ENCODE measurements at places on chromosomes 3 and 15.
A peak's percentile ranks its signal among the peaks of the same experiment; 100 is the strongest.

DNA sequence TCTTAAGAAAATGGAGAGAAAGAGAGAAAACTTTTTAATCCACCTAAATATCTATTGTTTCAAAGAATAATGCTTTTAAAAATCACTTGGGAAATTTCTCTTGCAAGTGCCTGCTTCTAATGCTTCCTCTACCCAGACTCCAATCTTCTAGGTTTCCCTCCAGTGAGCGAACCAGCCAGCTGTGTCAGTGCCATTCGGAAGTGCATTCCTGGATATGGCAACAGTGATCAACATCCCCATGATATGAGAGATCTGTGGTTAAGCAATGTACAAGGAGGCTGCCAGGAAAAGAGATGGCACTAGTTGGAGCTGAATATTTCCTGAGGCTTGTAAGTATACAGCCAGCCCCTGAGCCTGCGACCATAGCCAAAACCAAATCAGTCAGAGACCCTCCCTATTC is 53.3 kb upstream of the KCNMB2 start:
- no peak for DNase-seq

- DNase-seq: no peak
These were observed 8.5 kb downstream of the TP53BP1 start for GRCh38 chr15:43484455-43484854.

GRCh38 chr15:54387799-54388198 is 409.6 kb downstream of the UNC13C start:
- DNase-seq: no peak

- DNase-seq: no peak
These were observed 78.8 kb downstream of the EOMES start for GRCh38 chr3:27643355-27643754.

DNA sequence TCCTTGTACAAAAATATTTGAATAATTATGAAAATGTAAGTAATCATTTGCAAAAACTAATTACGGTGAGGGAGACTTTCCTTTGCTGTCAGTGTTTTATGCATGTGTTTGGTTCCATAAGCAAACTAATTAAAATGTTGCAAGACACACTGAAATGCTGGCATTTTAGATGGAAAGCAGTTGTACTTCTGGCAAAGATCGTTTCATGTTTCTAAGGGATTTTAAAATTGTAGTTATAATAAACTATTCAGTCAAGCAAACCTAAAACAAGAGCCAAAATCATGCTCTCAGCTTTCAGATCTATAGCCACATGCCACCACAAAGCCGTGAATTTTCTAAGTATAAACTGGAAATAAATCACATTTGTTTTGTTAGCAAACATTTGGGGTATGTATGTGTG is 240.1 kb upstream of the ZNF385D start:
- DNase-seq: no peak

- DNase-seq: no peak
These were observed 92.3 kb upstream of the TJP1 start for GRCh38 chr15:29914511-29914926.

GRCh38 chr15:51675234-51675633 is 6.1 kb upstream of the SCG3 start:
- DNase-seq: no peak

DNA sequence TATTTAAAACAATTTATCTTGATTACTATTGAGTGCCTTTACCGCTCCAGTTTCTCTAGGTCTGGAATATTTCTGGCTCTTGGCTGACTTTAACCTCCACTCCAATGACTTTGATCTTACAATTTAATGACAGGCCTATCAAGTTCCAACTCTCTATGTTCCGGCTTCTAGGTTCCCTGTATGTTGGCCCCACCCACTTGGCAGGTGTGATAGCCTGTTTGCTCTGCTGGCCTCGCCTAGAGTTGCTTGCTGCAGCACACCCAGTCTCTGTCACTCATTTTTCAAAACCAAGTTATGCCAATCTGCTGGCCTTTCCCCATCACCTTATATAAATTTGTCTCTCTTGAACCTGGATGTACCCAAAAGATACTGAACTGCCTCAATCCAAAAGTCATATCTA is 428.0 kb downstream of the ROBO1 start:
- no peak for DNase-seq

DNA sequence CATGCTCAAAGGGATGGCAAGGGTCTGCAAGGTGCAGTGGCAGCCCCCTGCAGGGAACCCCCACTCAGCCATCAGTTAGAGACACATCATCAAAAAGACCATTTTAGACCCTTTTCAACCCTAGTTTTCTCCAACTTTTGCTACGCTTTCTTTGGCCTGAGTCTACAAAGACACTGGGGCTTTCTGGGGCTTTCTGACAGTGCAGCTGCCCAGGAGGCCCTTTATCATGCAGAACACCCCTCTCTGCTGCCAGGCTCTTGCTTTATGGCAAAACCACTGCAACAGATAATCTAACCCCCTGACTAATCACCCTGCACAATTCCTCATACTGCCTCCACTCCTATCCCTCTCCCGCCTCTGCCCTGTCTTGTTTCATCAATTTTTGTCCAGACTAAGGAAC is 2.4 kb downstream of the NMNAT3 start:
- DNase-seq: no peak

DNA sequence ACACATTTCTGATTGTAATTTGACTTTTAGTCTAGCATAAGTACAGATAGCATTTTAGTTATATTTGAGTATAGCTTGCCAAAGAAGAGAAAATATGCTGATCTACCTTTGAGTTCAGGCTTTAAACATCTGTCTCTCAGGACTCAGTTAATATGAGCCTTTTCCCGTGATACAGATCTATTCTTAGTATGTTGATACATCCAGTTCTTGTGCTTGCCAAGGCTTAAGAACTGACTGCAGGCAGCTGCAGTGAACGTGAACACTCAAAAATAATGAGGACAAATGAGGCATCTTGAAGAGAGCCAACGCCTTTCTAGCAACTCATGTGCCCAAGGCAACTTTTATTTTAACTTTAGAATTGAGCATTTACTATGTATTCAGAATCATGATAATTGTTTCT is 325.5 kb downstream of the SI start:
- DNase-seq: no peak

DNA sequence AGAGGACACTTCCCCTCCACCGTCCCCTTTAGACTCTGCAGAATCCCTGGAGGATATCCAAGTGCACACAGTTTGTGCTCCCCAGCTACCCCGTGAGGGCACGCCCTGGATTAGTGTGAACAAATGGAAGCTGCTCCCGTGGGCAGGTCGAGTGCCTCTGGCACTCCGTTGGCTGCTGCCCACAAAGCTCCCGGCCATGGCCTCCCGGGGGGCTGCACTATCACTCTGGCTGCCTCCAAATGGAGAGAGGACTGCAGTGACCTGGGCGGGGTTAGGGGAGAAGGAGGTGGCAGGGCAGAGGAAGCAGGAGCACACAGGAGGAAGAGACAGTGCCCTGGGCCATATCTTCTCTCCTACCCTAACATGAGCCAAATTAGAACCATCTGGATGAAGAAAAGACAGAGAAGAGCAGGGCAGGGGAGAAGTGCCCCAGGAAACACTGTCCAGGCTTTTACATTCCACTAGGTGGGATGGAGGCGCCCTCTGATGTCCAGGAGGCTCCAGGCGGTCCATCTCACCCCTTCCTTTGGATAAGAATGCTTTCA is 29.4 kb upstream of the ACAD9 start:
- DNase-seq: no peak

DNA sequence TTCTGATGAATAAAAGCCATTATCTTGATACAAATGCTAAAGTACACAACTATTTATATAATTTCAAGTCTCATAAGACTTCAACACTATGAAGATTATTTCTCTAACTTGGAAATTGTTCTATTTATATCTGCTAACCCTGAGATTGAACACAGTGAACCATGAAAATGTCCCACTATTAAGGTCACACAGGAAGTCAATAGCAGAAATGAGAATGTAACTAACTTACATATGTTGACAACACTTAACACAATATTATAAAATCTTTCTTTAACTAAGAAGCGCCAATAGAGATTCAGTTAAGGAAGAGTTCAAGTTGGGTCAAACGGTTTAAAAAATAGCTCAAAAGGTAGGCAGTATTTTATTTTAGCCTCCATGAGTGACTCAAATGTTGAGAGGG is 551.8 kb upstream of the CBLB start:
- no peak for DNase-seq

DNA sequence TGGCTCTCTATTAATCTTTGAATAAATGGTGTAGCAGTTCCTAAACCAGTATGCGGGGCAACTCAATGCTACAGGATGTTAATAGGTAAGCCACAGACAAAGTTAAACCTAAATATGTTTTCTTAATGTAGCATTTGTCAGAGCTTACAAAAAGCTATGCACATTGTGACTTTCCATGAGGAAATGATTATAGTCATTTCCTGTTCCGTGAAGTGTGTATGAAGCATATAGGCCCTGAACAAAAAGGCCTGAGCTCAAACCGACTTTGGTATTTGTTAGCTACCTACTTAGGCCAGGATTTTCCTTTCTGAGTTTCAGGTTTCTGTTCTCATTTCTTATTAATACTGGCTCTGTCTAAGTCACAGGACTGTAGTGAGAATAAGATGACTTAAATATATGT is 14.2 kb downstream of the ZNF80 start:
- DNase-seq: no peak

DNA sequence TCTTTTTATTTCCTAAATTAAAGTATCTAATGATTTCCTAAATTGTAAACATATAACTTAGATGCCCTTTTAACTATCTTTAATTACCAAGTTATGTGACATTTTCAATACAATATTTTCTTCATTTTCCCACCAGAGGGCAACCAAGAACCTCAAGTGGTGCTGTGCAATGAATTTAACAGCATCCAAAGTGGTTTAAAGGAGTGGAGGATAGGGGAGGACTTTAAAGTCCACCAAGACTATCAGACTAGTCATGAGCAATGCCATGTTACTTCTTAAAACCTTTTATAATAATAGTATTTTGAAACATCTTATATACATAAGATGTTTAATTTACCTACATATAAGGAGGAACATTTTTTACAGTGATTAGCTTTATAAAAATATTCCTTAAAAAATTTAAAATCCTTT is 74.4 kb downstream of the DLG1 start:
- DNase-seq: peak; percentile 34

GRCh38 chr3:69199942-69200341 is 77.5 kb upstream of the LMOD3 start:
- DNase-seq: no peak

DNA sequence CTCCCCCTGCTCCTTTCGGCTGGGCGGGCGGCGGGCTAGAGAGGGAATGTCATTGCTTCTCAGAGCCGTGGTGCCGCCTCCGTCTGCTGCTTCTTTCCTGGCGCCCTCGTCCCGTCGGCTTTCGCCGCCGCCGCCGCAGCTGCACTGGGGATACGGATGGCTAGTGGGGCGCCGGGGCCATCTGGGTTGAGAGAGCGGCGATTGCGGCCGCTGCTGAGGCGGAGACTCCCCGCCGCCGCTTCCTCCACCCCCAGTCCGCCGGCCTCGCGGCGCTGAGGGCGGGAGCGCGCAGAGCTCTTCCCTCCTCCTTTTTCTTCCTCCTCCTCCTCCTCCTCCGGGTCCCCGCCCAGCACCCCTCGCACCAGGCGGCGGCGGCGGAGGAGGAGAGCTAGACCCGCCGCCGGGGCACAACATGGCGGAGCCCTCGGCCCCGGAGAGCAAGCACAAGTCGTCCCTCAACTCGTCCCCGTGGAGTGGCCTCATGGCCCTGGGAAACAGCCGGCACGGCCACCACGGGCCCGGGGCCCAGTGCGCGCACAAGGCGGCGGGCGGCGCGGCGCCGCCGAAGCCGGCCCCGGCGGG is at the start of gene STT3B:
STT3B (plus strand) TSS at position 339 of the 582 bp plus-strand sequence; CDS start at position 413, 74 bp downstream.
- peak; percentile 84 for DNase-seq

DNA sequence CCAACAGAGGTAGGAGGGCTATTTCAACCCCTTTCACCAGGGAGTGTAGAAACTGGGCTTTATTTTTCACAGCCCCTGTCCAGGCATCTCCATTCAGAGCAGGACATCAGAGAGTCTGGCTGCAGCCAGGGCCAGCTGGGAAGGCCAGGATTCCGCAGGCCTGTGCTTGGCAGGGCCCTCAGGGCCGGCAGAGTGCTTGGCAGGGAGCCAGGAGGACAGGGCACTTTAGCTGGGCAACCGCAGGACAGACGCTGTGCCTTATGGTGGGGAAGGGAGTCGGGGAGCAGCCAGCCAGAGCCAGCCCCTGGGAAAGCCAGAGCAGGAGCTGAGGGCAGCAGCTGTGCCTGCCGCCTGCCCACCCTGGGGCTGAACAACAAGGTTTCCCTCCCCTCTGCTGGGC is 34.5 kb upstream of the IQCF6 start:
- DNase-seq: no peak

DNA sequence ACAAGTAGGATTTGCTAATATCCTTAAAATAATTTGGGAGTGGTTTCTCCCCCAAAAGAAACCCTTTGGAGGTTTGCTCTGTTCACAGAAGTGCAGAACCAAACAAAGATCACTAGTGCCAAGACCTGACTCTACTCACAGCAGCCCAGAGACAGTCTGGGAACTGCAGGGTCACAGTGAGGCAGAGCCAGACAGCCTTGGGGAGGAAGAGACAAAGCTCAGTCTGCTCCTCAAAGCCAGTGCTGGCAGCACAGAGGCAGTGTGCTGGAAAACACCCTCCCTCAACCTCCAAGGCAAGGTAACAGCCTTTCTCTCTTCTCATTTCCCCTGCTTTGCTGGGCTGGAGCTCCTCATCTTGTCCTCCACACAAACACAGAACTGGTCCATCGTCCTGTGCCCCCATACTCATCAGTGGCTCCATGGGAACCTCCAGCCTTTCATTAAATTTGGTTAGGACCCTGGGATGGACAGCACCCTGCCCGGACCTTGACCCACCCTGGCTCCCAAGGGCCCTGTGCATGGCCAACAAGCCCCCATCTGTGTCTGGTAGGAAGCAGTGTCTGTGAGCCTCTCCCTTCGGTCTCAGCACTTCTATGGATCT is 12.6 kb downstream of the RAB6B start:
- no peak for DNase-seq

- no peak for DNase-seq
These were observed 138.1 kb upstream of the PDZRN3 start for GRCh38 chr3:73762855-73763254.

DNA sequence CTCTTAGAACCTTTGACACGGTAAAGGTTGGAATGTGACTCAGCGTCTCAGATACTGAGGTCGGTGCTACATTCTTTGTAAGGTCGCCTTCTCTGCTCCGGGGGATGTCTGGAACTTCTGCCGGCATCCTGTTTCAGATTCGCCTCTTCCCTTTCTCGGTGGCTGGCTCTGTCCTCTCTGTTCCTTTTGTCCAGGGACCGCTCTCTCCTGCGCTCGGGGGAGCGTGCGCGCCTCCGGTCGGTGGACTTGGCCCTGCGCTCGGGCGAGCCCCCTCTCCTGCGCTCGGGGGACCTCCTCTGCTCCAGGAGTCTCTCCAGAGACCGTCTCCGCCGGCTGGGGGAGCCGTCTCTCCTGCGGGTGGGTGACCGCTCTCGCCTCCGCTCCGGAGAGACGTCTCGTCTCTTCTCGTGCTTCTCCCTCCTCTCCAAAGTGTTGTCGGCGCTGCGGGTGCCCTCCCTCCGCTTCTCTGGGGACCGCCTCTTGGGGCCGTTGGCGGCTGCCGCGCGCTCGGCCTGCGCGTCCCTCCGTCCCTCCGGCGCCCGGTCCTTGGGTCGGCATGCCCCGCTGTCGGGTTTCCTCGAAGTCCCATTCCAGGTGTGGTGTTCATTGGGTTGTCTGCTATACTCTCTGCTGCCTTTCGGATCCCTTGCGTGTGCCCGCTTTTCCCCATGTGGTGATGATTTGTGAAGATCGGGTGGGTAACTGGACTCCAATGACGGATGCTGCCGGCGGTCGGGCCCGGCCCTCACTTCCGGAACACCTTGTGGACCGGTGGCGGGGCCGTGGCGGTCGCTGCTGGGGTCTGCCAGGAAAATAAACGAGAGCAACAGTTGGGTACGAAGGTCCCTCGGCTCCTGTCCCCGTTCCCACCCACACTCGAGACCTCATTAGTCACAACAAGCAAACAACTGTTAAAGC is 668.8 kb upstream of the ADAMTS9 start:
- DNase-seq: peak; percentile 31
